ENCODE measurements at places on chromosomes 5 and 9.

DNA sequence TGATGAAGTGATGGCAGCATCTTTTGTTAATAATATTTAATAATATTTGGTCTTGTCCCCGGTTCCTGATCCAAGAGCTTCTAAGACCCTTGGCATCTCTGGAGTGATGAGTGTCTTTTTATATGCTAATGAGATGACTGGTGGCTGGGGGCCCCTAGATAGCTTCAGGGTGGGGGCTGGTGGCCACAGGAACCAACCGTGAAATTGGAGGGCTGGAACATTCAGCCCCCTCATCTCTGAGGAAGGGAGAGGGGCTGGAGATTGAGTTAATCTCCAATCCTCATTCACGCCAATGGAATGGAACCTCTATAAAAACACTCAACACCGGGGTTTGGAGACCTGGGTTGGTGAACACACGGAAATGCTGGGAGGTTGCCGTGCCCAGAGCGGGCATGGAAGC is 78.2 kb upstream of the RAPGEF1 start:
- DNase-seq, result no peak

DNA sequence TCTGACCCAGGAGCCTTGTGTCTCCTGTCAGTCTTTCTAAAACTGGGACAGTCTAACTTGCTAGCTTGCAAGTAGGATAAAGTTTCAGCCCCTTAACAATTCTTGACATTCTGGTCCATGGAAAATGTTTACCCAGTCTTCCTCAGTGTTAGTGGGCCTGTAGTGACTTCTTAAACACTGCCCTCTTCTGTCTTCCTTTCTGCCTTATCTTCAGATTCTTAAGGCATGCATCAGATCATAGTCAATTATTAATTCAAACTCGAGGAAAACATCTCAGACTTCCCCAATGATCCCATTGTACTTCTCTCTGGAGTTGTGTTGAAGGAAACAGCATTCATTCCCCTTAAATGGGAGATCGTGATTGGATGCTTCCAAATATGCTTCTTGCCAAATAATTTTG is 1199.8 kb downstream of the DTWD2 start:
- no peak for DNase-seq

- no peak for DNase-seq
Observed at GRCh38 chr9:22238809-22239684, 207.6 kb upstream of the DMRTA1 start.

DNA sequence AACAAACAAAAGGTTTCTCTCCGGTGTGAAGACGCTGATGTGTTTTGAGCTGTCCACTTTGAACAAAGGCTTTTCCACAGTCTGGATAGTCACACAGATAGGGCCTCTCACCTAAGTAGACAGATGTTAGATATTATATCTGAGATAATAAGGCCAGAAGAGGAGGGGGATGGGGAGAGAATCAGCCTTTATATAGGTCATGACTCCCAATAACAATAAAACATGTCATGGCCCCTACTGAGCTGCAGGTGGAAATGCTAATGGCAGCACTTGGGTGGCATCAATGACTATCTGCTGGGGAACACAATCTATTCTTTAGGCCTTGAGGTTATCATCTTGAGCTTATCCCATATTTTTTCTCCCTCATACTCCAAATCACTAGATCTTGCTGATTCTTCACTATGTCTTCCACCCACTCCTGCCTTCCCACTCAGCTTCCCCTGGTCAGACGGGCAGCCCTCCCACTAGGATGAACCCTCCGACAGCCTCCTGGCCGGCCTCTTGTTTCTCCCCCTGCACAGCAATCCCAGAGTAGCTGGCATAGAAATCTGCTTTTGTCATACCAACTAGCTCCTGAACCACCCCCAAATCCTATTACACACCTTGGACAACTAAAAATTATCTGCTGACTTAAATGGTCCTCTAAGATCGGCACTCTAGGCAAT is 11.5 kb upstream of the SLC35D2 start:
- DNase-seq, result no peak

DNA sequence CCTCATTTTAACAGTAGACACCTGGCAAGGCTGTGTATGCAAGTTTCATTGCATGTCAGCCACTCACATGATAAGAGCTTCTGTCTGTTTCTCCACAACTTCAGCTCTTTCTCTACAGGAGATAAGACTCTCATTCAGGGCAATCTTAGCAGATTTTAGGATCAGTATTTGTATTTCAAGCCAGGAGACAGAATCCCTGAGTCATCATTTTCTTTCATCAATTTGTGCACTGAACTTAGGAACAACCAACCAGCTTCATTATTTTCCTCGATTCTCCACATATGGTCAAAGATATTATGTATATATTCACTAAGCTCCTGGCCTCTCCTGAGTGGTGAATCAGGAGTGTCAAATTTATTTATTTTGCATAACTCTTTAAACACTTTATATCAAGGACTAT is 181.8 kb upstream of the CCNH start:
- no peak for DNase-seq

GRCh38 chr9:127938298-127938690 is 640 bp upstream of the DPM2 start:
- DNase-seq, result no peak

GRCh38 chr5:160555971-160556631 is 134.4 kb downstream of the PTTG1 start:
- no peak for DNase-seq

- no peak for DNase-seq
Observed at GRCh38 chr5:72584466-72584865, 77.3 kb upstream of the ZNF366 start.

- no peak for DNase-seq
Observed at GRCh38 chr5:149419532-149419858, 40.4 kb upstream of the IL17B start.

Measured in CD14-positive monocyte (primary cell).